CD4-positive, alpha-beta T cell treated with Interferon alpha-2 for 1 hour (primary cell): ENCODE measurements at places on chromosomes 13 and 19.

- DNase-seq: peak; percentile 36
Observed at GRCh38 chr19:34178274-34178610, 5.9 kb downstream of the LSM14A start.

DNA sequence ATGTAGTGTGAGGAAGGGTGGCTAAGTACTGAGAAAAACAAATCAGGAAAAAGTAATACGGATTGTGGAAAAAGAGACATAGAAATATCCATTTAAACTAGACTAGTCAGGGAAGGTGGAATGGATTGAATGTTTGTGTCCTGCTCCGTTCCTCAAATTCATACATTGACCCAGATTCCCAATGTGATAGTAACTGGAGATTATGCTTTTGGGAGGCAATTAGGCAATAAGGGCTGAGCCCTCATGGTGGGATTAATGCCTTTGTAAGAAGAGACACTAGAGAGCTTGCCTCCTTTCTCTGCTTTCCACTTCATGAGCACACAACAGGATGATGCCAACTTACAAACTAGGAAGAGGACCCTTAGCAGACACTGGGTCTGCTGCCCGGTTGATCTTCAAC, 765.2 kb upstream of the GPC6 start:
- DNase-seq: no peak

DNA sequence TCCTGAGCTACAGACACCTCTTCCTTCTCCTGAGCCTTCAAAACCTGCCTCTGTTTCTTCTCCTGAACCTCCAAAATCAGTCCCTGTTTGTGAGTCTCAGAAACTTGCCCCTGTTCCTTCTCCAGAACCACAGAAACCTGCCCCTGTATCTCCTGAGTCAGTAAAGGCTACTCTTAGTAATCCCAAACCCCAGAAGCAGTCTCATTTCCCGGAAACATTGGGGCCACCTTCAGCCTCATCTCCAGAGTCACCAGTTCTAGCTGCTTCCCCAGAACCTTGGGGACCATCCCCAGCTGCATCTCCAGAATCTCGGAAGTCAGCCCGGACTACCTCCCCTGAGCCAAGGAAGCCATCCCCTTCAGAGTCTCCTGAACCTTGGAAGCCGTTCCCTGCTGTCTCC, 10.0 kb downstream of the CHAMP1 start:
- no peak for DNase-seq

DNA sequence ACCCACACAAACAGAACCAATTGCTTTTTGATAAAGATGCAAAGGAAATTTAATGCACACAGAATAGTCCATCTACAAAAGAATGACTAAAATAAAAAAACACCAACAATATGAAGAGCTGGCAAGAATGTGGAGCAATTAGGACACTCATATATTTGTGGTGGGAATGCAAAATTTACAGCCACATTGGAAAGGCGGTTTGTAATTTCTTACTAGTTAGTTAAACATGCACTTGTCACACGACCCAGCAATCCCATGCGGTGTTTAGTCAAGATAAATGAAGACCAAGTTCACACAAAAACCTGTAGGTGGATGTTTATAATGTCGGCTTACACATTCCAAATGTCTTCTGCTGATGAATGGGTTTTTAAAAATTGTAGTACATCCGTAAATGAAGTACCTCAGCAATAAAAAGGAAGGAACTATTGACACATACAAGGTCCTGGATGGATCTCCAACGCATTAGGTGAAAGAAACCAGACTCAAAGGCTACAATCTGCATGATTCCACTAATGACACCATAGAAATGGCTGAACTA, 5.2 kb downstream of the GRTP1 start:
- DNase-seq: no peak

DNA sequence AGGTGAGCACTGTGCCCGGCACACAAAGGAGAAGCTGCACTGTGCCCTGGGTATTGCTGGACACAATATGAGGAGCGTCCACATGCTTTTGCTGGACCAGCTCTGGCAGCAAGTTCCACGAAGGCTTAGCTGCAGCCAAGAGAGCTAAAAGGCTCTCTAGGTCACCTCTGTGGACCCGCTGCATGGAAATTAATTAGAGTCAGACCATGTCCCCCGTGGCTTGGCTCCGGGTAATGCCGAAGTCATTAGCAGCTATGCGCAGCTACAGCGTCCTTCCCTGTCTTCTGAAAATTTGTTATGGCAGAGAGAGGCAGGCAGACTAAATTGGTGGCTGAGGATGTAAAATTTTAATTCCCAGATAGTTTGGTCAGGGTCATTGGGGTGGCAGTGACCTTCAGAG, 271.5 kb downstream of the SLC7A1 start:
- DNase-seq: no peak

- DNase-seq: no peak
Observed at GRCh38 chr13:96449920-96450319, 360.0 kb downstream of the HS6ST3 start.

DNA sequence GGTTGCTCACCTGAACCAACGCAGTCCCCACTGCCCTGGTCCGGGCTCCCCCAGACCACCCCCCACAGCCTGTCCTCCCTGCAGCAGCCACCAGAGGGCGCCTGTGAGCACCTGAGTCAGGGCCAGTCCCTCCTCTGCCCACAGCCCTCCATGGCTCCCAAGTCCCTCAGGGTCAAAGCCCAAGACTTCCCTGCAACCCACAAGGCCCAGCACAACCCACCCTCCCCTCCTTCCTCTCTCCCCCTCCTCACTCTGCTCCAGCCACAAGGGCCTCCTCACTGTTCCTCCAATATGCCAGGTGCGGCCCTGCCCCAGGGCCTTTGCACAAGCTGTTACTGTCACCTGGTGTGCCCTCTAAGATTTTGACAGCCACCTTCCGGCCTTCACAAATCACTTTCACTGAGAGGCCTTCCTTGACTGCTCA, 10.9 kb downstream of the GNA15 start:
- peak; percentile 50 for DNase-seq

GRCh38 chr13:40143559-40143958, 488.1 kb downstream of the COG6 start:
- DNase-seq: no peak

DNA sequence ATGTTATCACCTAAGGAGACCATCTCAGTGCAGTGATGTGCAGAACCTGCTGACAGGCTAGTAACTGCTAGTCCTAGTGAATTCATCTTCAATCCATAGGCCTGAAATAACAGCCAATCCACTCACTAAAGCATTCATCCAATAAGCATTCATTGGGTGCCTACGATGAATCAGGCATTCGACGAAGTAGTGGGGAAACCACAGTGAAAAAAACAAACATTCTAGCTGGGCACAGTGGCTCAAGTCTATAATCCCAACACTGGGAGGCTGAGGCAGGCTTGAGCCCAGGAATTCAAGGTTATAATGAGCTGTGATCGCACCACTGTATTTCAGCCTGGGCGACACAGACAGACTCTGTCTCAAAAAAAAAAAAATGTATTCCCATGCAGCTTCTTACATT, 135.6 kb downstream of the RNF17 start:
- no peak for DNase-seq

DNA sequence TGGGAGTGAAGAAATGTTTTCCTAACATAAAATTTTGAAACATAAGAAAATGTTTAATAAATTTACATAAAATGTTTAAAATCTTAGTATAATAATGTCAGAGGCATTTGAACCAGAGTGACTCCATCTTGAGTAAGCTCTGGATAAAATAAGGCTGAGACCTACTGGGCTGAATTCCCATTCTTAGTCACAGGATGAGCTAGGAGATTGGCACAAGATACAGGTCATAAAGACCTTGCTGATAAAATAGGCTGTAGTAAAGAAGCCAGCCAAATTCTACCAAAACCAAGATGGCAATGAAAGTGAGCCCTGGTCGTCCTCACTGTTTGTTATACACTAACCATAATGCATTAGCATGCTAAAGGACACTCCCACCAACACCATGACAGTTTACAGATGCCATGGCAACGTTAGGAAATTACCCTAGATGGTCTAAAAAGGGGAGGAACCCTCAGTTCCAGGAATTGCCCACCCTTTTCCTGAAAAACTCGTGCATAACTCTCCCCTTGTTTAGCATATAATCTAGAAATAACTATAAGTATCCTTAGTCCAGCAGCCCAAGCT, 1184.0 kb downstream of the UQCRFS1 start:
- no peak for DNase-seq

GRCh38 chr19:42233106-42233505, 9.3 kb downstream of the GSK3A start:
- no peak for DNase-seq

DNA sequence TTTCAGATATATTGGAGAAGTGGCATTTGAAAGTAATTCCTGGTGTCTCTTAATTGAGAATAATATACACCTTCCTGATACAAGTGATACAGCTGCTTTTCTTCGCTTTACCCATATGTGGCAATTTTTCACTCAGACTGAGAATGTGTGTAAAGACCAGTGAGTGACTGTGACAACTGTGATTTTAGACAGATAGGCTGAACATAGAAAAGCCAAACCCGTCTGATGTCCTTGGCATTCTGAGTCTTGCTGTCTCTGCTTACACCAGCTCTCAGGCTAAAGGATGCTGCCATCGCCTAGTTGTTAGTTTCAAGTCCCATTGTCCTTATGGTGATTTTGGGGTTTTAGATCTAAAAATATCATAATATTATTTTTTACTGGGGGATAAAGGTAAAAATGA, 492.6 kb downstream of the RFC3 start:
- no peak for DNase-seq

DNA sequence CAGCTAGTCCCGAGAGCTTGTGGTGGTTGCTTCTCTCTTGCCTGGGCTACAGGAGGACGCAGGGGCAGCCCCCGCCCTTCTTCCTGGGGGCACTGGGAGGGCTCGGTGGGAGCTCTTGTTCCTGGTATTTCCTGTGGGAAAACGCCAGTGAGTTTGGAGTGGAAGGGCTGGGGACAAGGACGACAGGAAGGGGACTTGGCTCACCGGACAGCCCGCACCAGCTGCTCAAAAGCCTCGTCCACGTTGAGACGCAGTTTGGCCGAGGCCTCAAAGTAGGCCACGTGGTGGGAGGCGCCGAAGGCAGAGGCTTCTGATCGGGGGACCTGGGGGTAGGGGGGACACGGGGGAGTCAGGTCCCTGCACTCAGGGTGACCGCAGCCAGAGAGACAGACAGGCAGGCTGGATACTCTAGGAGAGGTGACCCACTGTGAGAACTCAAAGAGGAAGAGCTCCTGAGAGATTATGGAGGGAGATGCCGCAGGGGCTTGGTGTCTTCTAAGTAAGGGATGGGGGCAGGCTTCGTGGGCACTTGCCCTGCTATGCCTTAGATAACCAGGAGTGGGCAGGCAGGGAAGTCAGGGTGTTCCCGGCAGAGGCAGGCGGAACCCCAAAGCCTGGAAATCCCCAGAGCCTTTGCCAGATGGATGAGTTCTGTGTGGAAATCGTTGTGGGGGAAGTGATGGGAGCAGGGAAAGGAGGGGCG, 4.3 kb downstream of the RRAS start:
- no peak for DNase-seq

GRCh38 chr13:54077569-54077968, 1049.0 kb downstream of the OLFM4 start:
- DNase-seq: no peak

GRCh38 chr13:24254146-24254841, 55.1 kb upstream of the C1QTNF9 start:
- peak; percentile 78 for DNase-seq

GRCh38 chr19:13487985-13488384, 18.3 kb downstream of the CACNA1A start:
- DNase-seq: no peak

- peak; percentile 64 for DNase-seq
Observed at GRCh38 chr13:98484289-98485219, 92.4 kb downstream of the STK24 start.

GRCh38 chr19:32627714-32628270, 46.8 kb downstream of the PDCD5 start:
- no peak for DNase-seq

DNA sequence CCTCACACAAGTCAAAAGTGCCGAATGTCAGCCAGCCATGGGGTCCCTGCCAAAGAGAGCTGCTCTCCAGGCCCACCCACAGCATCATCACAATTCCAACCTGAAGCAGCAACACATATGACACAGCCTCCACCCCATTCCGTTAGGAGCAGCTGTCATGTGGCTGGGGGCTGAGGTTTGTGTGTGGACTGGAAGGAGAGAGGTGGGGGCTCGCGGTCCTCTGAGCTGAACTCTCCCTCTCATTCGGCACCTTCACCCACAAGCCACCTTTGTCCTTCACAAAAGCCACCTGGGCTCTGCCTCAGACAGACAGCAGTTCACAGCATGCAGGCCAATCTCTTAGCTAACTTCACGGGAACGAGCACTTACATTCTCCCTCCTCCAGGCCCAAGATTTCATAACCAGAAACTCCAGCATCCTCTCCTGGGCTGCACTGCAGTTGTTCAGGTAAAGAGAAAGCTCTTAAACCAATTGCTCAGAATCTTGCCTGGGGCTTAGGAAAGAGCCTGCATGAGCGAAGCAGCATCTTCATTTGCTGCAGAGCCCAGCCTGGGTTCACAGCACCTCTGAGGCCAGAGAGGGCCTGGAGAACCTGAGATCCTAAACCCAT, 7.2 kb downstream of the RAB20 start:
- DNase-seq: no peak

DNA sequence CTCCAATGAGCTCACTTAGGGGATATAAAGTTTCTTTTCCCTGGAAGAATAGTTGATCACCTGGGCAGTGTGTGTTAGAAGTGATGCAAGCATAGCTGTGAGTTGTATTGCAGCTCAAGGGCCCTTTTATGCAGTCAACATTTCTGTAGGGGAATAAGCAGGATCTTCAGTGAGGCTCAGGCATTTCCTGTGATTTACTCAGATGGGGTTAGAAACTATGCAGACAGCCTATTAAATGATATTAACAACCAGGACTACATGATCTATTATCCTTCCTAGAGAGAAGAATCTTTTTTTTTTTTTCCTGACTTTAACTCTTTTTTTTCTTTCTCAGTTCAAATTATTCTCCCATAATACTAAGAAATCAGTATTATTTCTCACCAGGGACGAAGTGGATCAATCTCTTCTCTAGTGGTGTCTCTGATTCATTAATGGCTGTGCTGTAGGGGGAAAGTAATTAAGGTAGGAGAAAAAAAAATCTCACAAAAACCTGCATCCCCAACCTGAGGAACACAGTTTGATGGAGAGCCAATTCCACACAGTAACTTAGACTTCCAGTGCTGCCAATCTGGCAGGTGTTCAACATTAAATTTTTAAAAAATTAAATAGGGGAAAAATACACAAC, 126.4 kb upstream of the SLC10A2 start:
- DNase-seq: no peak

DNA sequence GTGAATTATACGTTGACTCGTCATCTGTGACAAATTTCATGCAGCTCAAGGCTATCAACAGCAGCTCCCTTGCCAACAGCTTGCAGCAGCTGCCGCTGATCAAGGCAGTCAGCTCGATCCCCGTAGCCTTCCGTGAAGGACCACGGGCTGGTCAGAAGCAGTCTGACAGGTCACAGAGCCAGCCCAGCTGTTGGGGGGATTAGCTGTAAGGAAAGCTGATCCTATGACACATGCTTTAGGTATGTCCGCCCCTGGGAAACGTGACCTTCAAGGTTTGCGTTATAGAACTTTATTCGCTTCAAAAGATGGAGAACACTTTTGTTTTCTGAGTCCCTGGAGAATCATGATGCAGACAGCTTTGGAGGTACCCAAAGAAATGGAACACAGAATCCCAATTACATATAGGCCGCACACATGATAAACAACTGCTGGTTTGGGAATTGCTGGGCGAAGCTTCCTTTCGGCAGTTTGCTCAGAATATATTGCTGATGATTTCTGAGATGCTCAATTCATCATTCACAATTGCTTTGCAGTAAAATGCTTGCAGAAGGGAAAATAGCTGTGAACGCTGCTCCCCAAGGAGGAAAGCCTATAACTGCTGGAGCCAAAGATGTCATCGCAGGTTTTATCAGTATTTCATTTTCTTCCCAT, 62.6 kb upstream of the USP29 start:
- DNase-seq: no peak
